ENCODE measurements at places on chromosomes 4 and X. TPM values are rescaled to one million over a fixed set of nuclear protein-coding genes. Genes with fewer than 3 reads are reported as not detected.

- H3K4me3 ChIP-seq = no peak overlapping the region
- no peaks in the 10 kb centered on the region for H3K27me3 ChIP-seq
- peaks cover 4% of the 10 kb centered on the region for H3K36me3 ChIP-seq
- peaks cover 24% of the 10 kb centered on the region for H3K4me1 ChIP-seq
- H3K27ac ChIP-seq = no peak overlapping the region
- DNase-seq = no peak
Measured at GRCh38 chrX:119672426-119672825, 20.5 kb downstream of the SEPTIN6 start.

CD99 gene
- polyA plus RNA-seq = 103 TPM

CHRDL1 gene
- 2.6 TPM for polyA plus RNA-seq

STBD1 gene
- polyA plus RNA-seq = 3.4 TPM

GRCh38 chr4:2607822-2608221, 71.4 kb downstream of the FAM193A start:
- H3K4me3 ChIP-seq = no peak overlapping the region
- no peak overlapping the region for H3K27ac ChIP-seq

ATOH1 gene
- not detected for polyA plus RNA-seq

DNA sequence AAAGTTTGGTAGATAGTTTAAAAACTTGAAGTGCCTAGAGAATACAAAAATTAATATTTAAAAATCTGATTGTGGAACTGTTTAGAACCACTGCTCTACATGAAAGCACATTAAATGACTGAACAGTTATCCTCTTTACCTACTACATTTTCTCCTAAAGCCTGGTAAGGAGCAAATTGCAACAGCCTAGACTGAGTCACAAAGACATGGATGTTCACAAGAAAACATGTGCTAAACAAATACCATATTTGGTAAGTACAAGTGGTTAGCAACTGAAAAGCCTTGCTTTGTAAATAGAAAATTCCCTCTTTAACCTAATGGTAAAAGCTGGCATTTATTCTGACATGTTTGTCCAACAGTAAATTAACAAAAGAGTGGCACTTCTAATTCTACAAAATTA, 203.1 kb downstream of the FBXO8 start:
- no peaks in the 10 kb centered on the region for H3K27me3 ChIP-seq
- no peak overlapping the region for H3K27ac ChIP-seq
- no peak for DNase-seq
- H3K4me1 ChIP-seq = no peaks in the 10 kb centered on the region
- H3K36me3 ChIP-seq = no peaks in the 10 kb centered on the region
- H3K4me3 ChIP-seq = no peak overlapping the region

BMX gene
- polyA plus RNA-seq = 0.56 TPM

DNA sequence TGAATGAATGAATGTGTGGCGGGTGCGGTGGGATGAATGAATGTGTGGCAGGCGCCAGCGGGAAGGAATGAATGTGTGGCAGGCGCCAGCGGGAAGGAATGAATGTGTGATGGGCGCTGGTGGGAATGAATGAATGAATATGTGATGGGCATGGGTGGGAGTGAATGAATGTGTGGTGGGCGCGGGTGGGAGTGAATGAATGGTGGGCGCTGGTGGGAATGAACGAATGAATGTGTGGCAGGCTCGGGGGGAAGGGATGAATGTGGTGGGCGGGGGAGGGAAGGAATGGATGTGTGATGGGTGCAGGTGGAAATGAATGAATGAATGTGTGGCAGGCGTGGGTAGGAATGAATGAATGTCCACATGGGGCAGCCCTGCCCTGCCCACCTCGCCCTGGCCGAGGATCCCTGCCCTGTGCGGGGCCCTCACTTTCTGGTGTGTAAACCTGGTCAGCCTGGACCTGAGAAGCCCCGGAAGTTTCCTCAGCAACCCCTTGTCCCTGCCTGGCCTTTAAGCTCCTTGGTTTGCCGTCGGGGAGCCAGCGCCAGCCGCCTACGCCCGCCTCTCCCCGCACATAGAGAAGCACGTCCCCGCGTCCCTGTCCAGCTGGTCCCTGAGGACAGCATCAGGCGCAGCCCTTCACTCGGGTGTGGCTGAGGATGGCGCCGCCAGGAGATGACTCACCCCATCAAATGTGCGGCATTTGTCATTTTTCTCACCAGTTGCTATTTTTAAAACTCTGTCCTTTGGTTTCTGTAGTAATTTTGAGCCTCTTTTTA, 112.8 kb upstream of the LRPAP1 start:
- no peak overlapping the region for H3K4me3 ChIP-seq
- no peaks in the 10 kb centered on the region for H3K4me1 ChIP-seq
- no peak for DNase-seq
- no peak overlapping the region for H3K27ac ChIP-seq
- no peaks in the 10 kb centered on the region for H3K27me3 ChIP-seq

Measured in stomach (tissue), 19 donors.